ENCODE measurements at places on chromosomes 4 and X.

DNA sequence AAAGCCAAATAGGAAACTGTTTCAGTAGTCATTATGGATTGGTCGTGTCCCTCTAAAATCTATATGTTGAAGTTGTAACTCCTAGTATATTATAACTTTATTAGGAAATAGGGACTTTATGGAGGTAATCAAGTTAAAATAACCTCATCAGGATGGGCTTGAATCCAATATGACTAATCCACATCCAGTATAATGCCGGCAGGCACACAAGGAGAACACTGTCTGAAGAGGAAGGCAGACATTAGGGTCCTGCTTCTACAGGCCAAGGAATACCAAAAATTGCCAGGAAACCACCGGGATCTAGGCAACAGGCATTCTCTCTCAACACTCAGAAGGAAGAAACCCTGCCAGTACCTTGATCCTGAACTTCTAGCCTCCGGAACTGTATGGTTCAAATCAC, 130.3 kb downstream of the ATP10D start:
- no peaks in the 10 kb centered on the region for H3K36me3 ChIP-seq
- H3K4me3 ChIP-seq = no peak overlapping the region
- no peak for DNase-seq
- no peak overlapping the region for H3K27ac ChIP-seq
- no peaks in the 10 kb centered on the region for H3K4me1 ChIP-seq

- no peaks in the 10 kb centered on the region for H3K4me1 ChIP-seq
- H3K4me3 ChIP-seq = no peak overlapping the region
- H3K27ac ChIP-seq = no peak overlapping the region
- peaks cover 23% of the 10 kb centered on the region for H3K27me3 ChIP-seq
- H3K36me3 ChIP-seq = no peaks in the 10 kb centered on the region
- no peak for DNase-seq
Observed at GRCh38 chr4:54661169-54661568, 3.4 kb downstream of the KIT start.

- DNase-seq = no peak
- no peak overlapping the region for H3K27ac ChIP-seq
- no peaks in the 10 kb centered on the region for H3K4me1 ChIP-seq
- no peaks in the 10 kb centered on the region for H3K27me3 ChIP-seq
- no peaks in the 10 kb centered on the region for H3K36me3 ChIP-seq
Observed at GRCh38 chr4:41334182-41334581, 77.5 kb downstream of the UCHL1 start.

- H3K27ac ChIP-seq = no peak overlapping the region
- H3K4me3 ChIP-seq = no peak overlapping the region
- no peak for DNase-seq
- no peaks in the 10 kb centered on the region for H3K4me1 ChIP-seq
Observed at GRCh38 chr4:70760662-70761061, 38.9 kb downstream of the RUFY3 start.

- no peak overlapping the region for H3K4me3 ChIP-seq
- no peak overlapping the region for H3K27ac ChIP-seq
- H3K36me3 ChIP-seq = peaks cover 6% of the 10 kb centered on the region
- H3K27me3 ChIP-seq = no peaks in the 10 kb centered on the region
- no peaks in the 10 kb centered on the region for H3K4me1 ChIP-seq
Observed at GRCh38 chr4:5678977-5679376, 29.4 kb downstream of the EVC2 start.
